SW480 (cell line): ENCODE measurements at places on chromosomes 13 and 19.

DNA sequence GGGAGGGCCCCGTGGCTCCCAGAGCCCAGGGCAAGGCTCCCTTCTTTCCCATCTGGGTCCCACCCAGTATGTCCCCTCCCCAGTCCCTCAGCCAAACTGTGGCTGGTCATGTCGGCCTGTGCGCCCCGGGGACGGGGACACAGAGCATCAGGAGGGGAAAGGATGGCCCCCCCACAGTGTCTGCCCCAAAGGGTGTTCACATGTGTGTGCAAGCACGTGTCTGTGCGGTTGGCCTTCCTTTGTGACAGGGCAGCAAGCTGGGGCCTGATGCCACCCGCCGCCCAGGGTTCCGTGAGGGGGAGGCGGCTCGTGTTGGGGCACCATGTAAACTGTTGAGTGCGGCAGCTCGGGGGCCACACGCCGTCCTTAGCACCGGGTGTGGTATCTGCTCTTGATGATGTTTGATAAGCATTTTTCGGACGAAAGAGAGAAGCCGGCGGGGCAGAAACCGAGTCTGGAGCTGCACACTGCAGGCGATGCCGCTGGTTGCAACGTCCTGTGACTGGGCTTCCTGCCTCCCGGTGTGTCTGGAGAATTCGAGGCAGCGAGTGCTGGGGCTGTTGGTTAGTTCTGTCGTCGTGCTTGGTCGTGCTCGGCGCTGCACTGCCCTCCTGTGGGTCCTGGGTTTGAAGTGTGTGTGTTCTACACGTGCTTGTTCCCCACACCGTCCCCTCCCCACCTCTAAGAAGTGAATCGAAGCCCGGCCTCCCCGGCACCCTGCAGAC lies 18.4 kb downstream of the GNA11 start:
- no peak for DNase-seq

DNA sequence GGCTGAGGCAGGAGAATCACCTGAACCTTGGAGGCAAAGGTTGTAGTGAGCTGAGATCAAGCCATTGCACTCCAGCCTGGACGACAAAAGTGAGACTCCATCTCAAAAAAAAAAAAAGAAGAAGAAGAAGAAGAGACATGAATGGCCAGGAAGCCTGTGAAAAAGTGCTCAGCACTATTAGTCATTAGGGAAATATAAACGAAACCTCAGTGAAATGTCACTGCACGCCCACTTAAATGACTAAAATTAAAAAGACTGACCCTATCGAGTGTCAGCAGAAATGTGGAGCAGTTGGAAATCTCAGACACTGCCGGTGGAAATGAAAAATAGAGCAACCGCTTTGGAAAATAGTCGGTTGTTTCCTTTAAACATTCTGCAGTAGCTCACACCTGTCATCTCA lies 5.5 kb upstream of the TYROBP start:
- DNase-seq, result no peak

GRCh38 chr19:18610245-18610555 lies 2.5 kb upstream of the TMEM59L start:
- no peak for DNase-seq

- DNase-seq, result no peak
Measured at GRCh38 chr19:24159707-24160106, 72.7 kb downstream of the ZNF254 start.

DNA sequence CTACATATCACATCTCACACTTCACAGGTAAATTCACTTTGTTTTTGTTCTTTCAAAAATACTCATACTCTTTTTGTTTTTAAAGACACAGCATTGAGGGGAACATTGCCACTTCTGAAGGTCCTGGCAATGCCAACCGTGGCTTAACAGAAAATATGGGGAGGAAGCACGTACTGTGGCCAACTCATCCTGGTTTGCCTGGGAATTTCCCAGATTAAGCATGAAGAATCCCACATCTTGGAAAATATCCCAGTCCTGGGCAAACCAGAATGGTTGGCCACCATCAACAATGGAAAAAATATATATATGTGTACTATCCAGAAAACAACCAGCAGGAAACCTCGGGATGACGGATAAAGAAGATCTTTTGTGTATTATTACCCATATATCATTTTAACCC lies 1032.2 kb upstream of the SLC10A2 start:
- no peak for DNase-seq

GRCh38 chr13:36850790-36851438 lies 31.9 kb downstream of the RFXAP start:
- DNase-seq, result peak; percentile 8

- DNase-seq, result no peak
Measured at GRCh38 chr13:95552539-95553441, at the start of gene CLDN10. CLDN10 (plus strand) TSS chr13:95552720; CDS start chr13:95552754, 34 bp downstream.
